ENCODE measurements at places on chromosomes 5 and 9.

GRCh38 chr9:101465326-101465915 is 29.8 kb upstream of the ALDOB start:
- DNase-seq, result no peak

DNA sequence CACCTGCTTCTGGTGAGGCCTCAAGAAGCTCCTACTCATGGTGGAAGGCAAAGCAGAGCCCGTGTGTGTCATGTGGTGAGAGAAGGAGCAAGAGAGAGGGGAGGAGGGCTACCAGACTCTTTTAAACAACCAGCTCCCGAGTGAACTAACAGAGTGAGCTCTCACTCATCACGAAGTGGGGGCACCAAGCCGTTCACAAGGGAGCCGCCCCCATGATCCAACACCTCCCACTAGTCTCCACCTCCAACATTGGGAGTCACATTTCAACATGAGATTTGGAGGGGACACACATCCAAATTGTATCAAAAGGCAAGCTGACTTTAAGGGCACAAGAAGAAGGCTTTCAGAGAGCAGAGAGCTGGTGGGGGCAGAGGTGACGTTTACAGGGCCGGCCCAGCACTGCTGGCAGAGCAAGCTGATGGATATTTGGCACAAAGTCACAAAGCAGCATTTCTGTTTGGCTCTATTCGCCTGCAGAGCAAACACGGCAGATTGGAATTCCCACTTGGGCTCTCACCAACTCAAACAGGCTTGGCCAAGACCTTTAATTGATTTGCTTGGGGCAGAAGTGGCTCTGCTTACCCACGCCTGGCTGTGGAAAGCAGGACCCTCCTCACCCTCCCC is 20.0 kb downstream of the PITX1 start:
- DNase-seq, result no peak

GRCh38 chr5:52728224-52728623 is 59.5 kb upstream of the ITGA1 start:
- no peak for DNase-seq

DNA sequence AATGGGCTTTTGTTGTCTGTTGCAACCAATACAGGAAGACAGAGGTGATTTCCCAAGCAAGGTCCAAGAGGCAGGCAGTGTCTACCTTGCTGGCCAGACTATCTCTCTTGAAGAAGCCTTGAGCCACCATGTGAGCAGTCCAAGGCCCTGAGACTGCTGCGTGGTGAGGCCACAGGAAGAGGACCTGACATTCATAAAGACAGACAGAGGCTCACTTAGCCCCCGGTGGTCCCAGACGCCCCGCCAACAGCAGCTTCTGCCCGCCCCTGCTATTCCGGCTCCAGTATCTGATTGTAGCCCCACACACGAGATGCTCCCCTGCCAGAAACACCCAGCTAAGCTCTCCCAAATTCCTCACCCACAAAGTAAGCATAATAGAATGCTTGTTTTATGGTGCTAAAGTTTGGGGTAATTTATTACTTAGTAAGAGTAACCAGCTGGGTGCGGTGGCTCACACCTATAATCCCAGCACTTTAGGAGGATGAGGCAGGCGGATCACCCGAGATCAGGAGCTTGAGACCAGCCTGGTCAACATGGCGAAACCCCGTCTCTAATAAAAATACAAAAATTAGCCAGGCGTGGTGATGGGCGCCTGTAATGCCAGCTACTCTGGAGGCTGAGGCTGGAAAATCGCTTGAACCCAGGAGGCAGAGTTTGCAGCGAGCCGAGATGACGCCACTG is 22.8 kb upstream of the FUBP3 start:
- no peak for DNase-seq

DNA sequence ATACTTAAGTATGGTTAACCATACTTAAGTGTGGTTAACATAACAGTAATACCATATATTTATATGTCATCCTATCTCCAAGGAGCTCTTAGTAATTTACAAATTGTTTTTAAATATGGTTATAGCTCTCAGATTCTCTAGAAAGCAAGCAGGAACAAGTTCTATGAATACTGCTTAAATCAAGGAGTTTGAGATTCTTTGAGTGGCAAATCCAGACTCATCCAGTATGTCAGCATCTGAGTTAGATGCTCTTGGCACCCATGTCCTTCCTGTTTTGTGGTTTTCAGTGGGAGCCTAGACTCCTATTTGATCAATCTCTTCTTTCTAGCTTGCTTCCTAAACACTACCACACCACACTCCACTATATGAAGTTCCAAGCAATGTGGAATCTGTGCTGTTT is 114.7 kb upstream of the GDNF start:
- no peak for DNase-seq

DNA sequence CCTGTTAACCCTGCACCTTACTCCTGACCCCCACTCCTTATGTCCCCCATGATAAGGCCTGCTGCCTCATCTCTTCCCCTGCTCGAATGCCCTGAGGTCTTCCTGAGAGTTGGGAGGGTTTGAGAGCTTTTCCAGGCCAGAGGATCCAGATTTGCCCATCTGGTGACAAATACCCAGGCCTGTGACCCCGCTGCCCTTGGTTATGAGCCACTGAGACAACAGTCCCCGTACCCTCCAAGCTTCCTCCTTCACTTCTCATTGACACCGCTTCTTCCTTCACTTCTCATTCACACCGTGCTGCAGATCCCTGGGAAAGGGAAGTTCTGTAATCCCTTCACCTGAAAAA is 593 bp downstream of the GM2A start:
- no peak for DNase-seq

DNA sequence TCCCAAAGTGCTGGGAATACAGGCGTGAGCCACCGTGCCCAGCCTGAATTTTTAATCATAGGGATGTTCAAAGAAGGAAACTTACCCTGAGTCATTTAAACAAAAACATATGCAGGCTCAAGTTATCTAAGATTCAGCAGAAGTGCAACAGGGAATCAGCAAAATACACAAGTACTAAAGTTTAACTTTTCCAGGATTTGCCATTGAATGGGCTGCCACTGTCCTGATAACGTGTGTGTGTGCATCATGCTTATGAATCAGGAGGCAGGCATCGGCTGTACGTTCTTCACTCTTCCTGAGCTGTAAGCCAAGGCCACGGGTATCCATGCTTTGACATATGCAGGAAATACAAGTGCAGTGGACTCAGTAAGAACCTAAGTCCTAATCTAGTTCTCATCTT is 48.8 kb upstream of the FST start:
- no peak for DNase-seq
